ENCODE measurements at places on chromosomes 11 and 22.

DNA sequence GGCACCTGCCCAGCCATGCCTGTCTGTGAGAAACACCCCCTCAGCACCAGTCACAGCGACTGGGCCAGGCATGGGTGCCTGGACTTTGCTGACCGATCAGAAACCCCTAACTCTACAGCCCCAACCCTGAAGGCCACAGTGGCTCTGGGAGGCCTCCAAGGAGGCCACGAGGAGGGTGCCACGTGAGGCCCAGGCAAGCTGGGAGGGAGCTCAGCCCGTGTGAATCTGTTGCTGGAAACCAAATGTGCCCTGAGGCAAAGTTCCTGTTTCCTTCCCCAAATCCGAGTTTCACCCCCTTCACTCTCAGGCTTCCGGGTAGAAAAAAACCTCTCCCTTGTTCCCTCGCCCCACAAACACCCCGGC, 1.3 kb downstream of the UNC93B1 start:
- no peak for DNase-seq

DNA sequence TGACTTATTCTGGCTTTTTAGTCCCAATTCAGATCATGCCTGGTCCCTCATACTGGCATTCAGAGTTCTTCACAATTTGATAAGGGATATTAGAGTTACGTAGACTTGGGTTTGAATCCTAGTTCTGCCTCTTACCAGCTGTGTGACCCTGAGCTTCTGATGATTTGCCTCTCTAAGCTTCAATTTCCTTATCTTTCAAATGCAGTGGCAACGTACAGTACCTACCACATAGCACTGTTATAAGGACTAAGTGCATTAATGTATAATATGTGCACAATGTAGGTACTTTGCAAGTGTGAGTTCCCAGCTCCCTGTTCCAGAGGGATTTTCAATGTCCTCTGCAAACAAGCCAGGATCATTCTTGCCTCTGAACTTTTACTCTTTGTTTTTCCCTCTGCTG, 7.3 kb downstream of the RHOG start:
- no peak for DNase-seq

DNA sequence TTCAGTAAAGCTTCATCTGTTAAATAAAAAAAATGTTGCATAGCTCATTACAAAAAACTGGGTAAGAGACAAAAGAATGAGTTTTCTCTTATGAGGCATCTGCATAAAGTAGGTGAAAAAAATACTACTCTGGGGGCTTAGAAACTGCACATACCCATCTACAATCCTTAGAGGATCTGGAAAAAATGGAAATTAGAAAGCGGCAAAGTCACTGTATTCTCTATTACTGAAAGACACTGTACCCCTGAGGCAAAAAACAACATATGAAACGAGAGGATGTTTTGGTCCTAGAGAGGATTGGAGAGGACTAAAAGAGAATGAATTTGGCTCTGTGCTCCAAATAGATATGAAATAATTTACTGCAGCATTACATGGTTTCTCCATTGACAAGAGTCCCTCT, 206.7 kb upstream of the PITPNB start:
- DNase-seq: no peak

- no peak for DNase-seq
Observed at GRCh38 chr22:26086359-26086758, 82.9 kb upstream of the SEZ6L start.

DNA sequence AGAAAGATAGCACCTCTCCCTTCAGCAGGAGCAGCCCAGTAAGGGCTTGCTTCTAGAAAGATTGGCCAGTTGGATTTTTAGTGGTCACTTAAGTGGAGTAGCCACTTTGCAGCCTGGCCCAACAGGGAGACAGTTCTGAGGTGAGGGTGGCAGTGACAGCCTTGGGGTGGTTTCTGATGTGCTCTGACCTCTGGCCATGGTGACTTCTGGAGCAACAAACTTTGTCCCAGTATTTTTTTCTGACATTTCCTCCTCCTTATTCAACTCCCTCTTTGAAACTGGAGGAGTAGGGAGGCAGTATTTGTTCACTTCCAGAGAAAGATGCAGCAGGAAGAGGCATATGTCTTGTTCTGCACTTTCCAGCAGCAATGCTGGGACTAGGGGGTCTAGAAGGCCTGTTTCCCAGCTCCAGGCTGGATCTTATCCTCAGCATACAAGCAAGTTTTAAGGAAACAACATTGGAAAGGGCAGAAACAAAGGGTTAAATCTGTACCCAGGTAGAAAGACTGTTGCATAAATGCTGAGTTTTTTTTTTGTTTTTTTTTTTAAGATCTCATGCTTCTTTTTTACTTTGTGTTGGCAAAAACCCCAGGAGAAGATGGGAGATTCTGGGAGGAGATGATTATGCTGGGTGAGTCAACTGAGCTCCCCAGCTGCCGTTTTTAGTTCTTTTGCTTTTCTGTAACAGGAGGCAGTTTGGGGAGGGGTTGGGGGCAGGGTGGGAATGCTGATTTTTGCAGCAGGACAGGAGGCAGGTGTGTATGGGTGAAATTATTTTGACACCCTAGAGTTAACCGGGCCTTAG, 37.2 kb downstream of the RCOR2 start:
- DNase-seq: no peak

DNA sequence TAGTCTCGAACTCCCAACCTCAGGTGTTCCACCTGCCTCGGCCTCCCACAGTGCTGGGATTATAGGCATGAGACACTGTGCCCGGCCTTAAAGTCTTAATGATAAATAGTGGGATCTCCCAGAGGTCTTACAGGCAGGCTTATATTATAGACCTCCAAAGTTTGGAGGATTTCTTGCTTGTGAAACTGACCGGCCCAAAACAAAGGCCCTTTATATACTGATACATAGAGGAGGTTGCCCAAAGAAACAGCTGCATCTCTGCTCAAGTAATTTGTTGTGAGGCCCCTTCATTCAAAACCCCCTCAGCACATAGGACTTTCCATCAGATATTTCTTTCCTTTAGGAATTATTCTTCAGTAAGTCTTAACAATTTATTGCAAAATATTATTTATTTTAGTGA, 27.4 kb upstream of the RDX start:
- no peak for DNase-seq

GRCh38 chr11:43913829-43914380, 28.5 kb upstream of the C11orf96 start:
- no peak for DNase-seq

GRCh38 chr22:36759481-36760159, 16.3 kb downstream of the IFT27 start:
- peak; percentile 48 for DNase-seq

DNA sequence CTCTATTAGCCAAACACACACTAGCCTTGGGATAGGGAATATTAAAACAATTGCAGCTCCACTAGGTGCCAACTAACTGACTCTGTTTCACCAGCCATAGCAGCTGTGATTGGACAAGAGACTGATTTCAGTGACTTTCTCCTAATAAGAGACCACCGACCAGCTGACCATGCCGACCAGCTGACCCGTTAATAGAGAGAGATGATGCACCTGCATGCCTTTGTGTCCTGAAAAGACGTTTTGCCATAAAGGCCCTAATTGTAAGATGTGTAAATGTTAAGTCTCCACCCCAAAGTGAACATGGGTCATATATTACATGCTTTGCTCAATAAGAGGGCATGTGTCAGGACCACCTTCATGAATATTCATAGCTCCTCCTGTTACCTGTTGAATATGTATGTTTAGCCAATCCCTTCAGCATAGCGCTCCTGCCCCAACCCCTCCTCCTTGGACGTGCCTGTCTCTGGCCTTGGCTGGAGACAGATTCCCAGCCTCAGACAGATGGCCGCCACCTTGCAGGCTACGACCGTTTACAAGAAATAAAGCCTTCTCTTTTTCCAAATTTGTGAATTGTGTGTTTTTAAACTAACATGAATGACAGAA, 1.3 kb upstream of the NADSYN1 start:
- peak; percentile 56 for DNase-seq

DNA sequence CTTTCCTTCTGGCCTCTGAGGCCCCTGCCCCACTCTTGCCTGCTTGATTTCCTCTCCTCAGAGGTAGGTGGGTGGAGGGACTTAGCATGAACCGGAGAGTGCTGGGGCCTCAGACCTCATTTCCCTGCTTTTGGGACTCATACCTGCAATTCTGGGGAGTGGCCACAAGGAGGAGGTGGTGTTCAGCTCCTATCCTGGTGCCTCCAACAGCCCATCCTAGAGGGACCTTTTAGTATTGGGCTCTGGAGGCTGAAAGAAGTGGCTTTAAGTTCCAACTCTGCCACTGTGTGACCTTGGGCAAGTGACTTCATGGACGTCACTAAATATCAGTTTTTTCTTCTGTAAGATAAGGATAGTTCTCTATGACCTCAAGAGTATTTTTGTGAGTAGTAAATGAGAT, 98.6 kb downstream of the KIAA1671 start:
- no peak for DNase-seq

- DNase-seq: no peak
Observed at GRCh38 chr22:31585161-31585859, 76.7 kb downstream of the PISD start.

GRCh38 chr11:62504158-62504973, 42.2 kb downstream of the AHNAK start:
- DNase-seq: no peak

- no peak for DNase-seq
Observed at GRCh38 chr22:35065796-35066218, at the start of gene ISX. ISX (plus strand) TSS chr22:35066158; CDS start chr22:35067088, 930 bp downstream.

- DNase-seq: no peak
Observed at GRCh38 chr11:116869610-116870009, 32.2 kb upstream of the APOA1 start.

DNA sequence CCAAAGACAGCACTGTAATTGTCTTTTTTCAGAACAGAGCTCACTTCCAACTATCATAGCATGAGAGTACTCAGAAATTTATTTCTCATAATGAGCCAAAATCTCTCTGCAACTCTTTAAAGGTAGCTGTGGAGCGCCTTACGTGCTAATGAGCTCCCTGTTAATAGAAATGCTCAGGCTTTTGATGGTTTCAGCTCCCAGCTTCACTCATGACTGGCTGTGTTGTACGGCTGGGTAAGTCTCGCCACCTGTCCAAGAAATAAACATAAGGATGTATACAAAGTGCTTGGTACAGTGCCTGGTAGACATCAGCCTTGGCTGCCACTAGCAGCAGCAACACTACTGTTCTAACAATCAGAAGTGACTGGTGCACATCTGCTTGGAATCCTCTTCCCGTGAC, 109.4 kb downstream of the LDLRAD3 start:
- DNase-seq: no peak

GRCh38 chr11:111833524-111833923, 37.9 kb downstream of the ALG9 start:
- DNase-seq: no peak

DNA sequence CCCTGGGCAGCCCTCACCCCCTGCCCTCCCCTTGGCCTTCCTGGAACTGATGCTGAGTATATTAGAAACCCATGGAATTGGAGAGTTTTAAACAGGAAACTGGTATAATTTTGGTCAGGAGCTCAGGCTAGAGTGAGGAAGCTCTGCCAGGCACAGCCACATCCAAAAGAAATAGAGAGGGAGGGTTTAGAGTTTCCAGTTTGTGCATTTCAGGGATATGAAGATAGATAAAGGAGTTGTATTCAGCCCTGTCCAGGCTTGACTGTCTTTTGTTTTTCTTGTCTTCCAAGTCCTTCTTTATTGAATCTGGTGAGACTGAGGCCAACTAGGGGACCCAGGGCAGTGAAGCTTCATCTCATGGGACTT, 71.8 kb downstream of the TSPAN18 start:
- DNase-seq: no peak

Measured in sigmoid colon (tissue), 7 donors.